ENCODE measurements at places on chromosomes 4 and X. TPM values are rescaled to one million over a fixed set of nuclear protein-coding genes. Genes with fewer than 3 reads are reported as not detected.
A peak's percentile ranks its signal among the peaks of the same experiment; 100 is the strongest.

GRCh38 chr4:3369781-3370674 is 71.7 kb upstream of the HGFAC start:
- no peak for DNase-seq

- no peak for DNase-seq
Measured at GRCh38 chr4:53156896-53157295, 209.0 kb downstream of the SCFD2 start.

DNA sequence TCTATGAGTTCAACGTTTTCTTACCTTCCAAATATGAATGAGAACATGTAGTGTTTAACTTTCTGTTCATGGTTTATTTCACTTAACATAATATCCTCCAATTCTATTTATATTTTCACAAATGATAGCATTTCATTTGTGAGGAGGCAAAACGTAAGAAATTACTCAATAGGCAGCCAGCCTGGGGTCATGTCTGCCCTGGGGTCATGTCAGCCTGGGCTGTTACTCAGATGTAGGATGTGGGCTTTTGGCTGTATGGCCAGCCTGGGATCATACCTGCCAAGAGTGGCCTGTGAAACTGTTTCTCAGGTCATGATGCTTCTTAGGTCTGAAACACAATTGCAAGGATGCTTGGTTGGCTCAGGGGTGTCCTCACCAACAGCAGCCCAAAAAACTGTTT is 187.0 kb downstream of the FBXO8 start:
- DNase-seq: no peak

The CLNK gene
- total RNA-seq: not detected

- no peak for DNase-seq
Measured at GRCh38 chr4:47747211-47747610, 90.7 kb downstream of the CORIN start.

- no peak for DNase-seq
Measured at GRCh38 chrX:134932528-134933217, 58.1 kb upstream of the SMIM10 start.

DNA sequence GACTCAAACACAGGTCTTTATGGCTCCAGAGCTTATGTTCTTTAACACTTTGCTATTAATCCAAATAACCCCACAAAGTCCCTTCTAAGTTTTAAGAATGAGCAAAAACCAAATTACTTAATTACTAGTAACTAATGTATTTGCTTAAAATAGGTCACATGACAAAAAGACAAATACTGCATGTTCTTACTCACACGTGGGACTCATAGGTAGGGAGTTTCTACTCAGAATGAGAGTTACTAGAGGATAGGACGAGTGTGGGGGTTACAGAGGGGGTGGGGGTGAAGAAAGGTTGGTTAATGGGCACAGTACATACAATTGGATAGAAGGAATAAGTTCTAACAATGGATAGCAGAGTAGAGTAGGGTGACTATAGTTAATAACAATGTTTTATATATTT is 5.8 kb downstream of the RPS6KA3 start:
- no peak for DNase-seq

- DNase-seq: no peak
Measured at GRCh38 chr4:36288731-36289426, 7.5 kb downstream of the DTHD1 start.

DNA sequence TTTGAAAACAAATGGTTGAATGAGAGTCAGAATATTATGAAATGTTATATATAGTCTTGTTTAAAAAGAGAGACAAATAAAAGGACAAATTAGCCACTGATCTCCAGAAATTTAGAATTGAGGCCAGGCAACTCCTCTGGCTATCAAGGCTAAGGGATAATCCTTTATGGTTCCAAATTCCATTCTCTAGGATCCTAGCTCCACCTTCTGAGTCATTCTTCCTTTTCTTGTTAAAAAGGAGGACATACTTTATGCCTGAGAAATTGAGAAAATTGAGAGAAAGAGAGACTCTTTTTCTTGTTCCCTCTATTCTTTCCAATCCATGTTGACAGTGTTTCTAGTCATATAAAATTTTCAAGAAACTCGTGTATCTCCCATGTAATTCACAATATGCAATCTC is 1299.5 kb downstream of the FSTL5 start:
- no peak for DNase-seq

GRCh38 chr4:84952004-84952403 is 14.5 kb downstream of the WDFY3 start:
- DNase-seq: peak; percentile 53

Data from prostate gland (tissue), 2 donors.